Right atrium auricular region (tissue), 2 donors: ENCODE measurements at places on chromosomes 11 and 22. TPM values are rescaled to one million over a fixed set of nuclear protein-coding genes. Genes with fewer than 3 reads are reported as not detected.

GLYATL2 gene
- 0.24 TPM for total RNA-seq

MUC5AC gene
- not detected for total RNA-seq

INPP5J gene
- 17.6 TPM for total RNA-seq

EPS8L2 gene
- 7.5 TPM for total RNA-seq
